ENCODE measurements at places on chromosomes 13 and 19. TPM values are rescaled to one million over a fixed set of nuclear protein-coding genes. Genes with fewer than 3 reads are reported as not detected.

DNA sequence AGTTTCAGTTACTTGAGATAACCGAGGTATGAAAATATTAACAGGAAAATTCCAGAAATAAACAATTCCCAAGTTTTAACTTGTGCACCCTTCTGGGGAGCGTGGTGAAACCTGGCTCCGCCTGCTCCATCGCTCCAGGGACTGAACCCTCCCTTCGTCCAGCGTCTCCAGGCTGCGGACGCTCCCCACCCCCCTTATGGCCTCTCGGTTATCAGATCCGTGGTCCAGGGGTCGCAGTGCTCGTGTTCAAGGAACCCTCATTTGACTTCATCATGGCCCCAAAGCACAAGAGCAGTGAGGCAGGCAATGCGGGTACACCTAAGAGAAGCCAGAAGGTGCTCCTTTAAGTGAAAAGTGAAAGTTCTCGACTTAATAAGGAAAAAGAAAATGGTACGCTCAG, 71.1 kb downstream of the ATP11A start:
- no peak for DNase-seq

- peak; percentile 10 for DNase-seq
Measured at GRCh38 chr19:41535029-41535622, 40.8 kb upstream of the CEACAM21 start.

- no peak for DNase-seq
Measured at GRCh38 chr13:88628882-88629281, 957.7 kb downstream of the SLITRK5 start.

DNA sequence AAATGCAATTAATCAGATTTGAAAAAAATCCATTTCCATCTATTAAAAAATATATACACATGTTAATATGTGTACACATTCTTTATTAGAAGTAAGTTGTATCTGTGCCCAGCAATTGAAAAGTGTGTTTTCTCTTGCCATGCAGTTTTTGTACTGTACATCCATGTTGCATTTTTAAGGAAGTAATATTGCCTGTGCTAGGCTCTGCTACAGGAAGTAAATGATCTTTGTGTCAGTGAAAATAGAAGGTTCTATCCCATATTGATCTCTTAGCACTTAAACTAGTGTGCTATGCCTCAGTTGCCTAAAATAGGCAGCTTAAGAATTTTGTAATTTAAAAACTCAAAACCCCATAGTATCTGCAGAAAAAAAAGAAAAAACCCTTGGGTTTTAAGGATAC, 122.5 kb downstream of the CDK8 start:
- no peak for DNase-seq

- no peak for DNase-seq
Measured at GRCh38 chr19:11737964-11738745, 591 bp downstream of the ZNF823 start.

Gene LRRC63
- total RNA-seq: not detected

- DNase-seq: no peak
Measured at GRCh38 chr19:5492635-5493409, 37.6 kb downstream of the ZNRF4 start.

DNA sequence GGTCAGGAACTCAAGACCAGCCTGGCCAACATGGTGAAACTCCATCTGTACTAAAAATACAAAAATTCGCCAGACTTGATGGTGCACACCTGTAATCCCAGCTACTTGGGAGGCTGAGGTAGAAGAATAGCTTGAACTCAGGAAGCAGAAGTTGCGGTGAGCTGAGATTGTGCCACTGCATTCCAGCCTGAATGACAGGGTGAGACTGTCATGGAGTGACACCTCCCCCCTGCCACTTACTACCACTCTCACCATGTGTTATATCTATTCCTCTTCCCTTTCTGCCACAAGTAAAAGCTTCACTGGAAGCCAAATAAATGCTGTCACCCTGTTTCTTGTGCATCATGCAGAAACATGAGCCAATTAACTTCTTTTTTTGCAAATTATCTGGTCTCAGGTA, 10.6 kb upstream of the CEACAM4 start:
- DNase-seq: no peak

DNA sequence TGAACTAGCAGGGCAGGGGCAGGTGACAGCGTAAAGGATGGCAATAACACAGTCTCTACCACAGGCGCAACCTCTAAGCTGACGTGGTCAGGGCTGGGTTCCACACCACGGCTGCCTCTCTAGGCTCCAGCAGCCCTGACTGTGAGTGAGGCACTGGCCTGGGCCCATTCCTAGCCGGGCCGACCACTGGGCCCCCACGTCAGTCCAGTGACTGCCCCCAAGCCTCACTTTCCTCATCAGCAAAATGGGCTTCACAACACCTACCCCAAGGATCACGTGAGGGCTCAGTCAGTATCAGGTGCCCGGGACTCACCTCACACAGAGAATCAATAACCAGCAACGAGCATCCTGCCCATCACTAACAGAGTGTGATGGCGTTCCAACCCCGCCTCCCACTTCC, 5.2 kb downstream of the ZFR2 start:
- no peak for DNase-seq

DNA sequence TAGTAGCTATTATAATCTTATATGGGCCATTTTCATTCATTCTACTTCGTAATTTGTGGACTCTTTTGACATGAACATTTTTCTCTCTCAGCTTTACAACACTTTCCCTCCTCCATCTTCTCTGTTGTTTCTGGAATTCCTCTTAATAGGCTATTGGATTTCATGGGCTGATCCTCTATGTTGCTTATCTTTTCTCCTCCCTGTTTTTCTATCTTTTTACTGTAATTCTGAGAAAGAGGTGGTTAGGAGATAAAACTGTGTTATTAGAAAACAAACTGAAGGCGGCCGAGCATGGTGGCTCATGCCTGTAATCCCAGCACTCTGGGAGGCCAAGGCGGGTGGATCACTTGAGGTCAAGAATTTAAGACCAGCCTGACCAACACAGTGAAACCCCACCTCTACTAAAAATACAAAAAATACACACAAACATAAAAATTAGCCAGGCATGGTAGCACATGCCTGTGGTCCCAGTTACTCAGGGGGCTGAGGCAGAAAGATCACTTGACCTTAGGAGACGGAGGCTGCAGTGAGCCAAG, 188.1 kb downstream of the UGGT2 start:
- no peak for DNase-seq

DNA sequence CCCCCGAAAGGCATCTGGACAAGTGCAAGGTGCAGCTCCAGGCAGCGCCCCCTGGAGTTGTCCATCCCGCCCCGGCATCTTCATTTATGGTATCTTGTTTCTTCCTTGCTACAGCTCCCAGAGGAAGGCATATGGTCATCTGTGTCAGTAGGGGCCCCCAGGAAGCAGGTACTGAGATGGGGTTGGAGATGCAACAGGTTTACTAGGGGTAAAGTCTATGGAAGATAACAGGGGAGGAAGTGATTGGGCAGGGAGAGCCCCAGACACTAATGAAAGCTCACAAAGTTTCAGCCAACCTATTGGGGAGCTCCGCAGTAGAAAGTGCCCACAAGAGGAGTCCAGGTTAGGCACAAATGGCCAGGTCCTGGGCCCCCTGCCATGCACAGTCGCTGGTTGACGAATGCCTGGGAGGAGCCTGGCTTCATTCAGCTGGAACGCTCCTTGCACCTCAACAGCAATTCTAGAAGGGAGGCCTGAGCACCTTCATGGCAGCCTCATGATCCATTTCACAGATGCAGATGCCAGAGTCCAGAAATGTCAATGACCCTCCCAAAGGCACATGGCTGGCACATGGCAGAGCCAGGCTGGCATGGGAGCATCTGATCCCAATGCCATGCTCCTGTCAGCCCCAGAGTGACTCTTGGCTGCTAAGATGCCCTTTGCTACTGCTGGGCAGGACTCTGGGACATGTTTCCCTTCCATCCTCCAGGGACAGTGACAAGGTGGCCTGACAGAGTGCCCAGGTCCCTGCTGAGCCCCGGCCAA, 23.8 kb upstream of the PEPD start:
- DNase-seq: no peak

DNA sequence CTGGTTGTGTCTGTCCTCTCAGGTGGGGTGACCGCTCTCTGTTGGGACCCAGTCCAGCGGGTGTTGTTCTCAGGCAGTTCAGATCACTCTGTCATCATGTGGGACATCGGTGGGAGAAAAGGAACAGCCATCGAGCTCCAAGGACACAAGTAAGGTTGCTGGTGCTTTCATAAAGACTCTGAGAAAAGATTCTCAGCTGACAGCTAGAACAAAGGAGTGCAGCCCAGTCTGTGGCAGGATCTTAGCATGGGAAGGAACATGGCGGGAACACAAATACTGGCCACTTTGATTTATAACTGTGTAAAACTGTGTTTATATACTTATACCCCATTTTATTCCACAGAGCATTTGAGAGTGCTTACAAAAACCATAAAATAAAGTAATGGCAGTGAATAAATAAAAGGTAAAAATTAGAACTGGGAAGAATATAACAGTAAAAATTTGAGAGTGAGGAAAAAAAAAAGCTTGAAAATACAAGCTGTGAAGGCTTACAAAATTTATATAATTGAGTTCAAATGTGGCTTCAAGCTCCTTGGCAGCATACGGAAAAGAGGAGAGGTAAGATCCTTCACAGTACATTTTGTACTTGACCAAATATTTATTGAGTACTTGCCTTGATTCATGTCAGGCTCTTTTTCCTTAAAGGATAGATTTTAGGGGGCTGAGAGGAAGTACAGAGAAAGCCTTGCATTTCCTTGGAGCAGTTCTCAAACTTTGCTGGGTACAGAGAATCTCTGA, 64.8 kb downstream of the DHRS12 start:
- DNase-seq: no peak

DNA sequence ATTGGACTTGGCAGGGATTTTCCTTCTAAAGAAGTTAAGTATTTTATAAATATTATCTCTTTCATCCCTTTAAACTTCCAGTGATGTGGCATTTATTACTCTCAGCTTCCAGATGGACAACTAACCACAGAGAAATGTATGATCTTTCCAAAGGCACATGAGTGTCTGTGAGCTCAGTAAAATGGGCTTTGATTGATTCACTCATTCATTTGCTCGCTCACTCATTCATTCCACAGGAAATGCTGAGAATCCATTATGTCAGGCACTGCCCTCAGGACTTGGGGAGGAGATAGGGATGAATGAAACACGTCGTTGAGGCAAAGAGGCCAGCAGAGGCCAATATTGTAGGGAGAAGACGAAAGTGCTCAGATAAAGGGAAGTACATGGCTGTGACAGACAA, 359.3 kb downstream of the EFNB2 start:
- DNase-seq: no peak

- no peak for DNase-seq
Measured at GRCh38 chr13:101830035-101830434, 377.6 kb downstream of the ITGBL1 start.

Gene C19orf33
- 7.8 TPM for total RNA-seq

DNA sequence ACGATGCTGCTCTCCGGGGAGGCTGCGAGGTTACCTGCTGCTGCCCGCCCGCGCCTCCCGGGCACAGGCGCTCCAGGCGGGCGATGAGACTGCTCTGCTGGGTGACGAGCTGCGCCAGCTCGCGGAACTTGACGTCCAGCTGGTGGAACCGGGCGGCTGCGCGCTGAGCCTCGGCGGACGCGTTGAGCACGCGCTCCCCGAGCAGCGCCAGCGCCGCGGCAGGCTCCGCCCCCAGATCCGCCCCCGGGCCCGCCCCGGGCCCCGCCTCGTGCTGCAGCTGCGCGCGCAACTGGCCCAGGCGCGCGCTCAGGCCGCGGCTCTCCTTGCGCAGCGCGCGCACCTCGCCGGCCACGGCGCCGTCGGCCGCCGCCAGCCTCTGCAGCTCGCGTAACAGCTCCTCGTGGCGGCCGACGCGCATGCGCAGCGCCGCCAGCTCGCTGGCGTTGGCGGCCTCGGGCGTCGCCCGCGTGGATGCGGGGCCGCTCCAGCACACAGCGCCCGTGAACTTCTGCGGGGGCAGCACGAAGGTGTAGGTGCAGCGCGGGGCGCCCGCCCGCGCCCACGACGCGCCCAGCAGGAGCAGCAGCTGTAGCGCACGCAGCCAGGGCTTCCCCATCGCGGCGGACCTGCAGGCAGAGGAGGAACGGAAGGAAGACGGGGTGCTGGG, 6.4 kb downstream of the ANGPTL6 start:
- DNase-seq: peak; percentile 93
